ENCODE measurements at places on chromosomes 2 and 18. TPM values are rescaled to one million over a fixed set of nuclear protein-coding genes. Genes with fewer than 3 reads are reported as not detected.

The EHD3 gene
- total RNA-seq, result 7.5 TPM

- DNase-seq, result no peak
Observed at GRCh38 chr2:225008935-225009334, 33.3 kb downstream of the DOCK10 start.

The CHRND gene
- total RNA-seq, result not detected

- no peak for DNase-seq
Observed at GRCh38 chr2:129805899-129806298, 173.6 kb upstream of the RAB6C start.

The TTLL4 gene
- 6.7 TPM for total RNA-seq

All from occipital lobe (tissue), 3 donors.